ENCODE measurements at places on chromosomes 12 and 14. TPM values are rescaled to one million over a fixed set of nuclear protein-coding genes. Genes with fewer than 3 reads are reported as not detected.

Gene OR4E2
- total RNA-seq: not detected

Gene ARHGAP9
- total RNA-seq: 377 TPM

Gene SRGAP1
- 0.03 TPM for total RNA-seq

Gene TMEM253
- total RNA-seq: not detected

DNA sequence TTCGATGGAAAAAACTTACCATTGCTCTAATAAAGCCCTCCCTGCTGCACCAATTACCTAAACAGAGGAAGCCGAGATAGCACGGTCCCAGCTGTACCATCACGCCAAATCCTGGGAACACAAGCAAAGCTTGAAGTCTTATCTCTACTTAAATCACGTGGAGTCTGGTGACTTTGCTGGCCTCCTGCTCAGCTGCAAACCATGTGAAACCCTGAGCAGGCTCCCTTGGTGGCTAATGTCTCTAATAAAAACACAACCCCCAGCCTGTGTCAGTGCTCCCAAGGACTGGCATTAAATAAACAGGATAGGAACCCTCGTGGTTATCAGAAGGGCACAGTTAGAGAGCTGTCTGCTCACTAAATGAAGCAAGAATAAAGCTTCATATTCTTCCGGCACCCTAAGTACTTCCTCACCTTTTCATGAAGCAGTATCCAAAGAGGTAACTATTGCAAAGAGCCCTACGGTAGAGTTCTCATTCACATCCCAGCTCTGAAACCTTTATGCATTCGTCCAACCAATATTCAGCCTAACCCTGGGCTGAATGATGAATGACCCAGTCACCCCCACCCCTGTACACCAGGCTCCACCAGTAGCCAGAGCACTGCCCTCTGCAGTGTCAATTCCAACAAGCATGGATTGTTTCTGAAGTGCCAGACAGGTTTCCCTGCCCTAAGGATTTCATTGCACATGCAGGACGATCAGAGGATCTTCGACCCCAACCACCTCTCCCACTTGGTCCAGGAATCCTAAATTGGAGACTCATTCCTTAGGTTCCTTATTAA lies 452.7 kb upstream of the TMPO start:
- DNase-seq: no peak

- no peak for DNase-seq
Measured at GRCh38 chr12:124240493-124240892, 54.4 kb upstream of the RFLNA start.

DNA sequence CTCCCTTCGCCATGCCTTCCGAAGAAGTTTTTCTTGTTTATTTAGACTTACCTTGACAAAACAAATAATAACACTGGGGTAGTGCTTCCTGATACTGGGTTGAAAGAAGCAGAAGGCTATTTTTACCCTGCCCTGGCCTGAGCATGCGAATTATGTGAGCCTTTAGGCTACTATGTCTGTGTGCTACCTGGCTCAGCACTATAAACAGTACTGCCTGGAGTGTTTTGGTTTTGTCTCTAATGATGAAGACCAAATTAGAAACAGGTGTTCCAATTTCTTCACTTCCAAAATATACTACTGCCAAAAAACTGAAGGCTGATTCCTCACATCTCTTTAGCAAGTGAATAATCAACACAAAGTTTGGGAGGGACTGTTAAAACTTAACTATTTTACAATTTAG lies 7.6 kb upstream of the OVCH1 start:
- DNase-seq: no peak

GRCh38 chr12:38527631-38528030 lies 211.1 kb downstream of the ALG10B start:
- no peak for DNase-seq

Gene ARF3
- total RNA-seq: 34.7 TPM

Gene AHNAK2
- 0.14 TPM for total RNA-seq

GRCh38 chr14:87705439-87705896 lies 287.5 kb downstream of the GALC start:
- DNase-seq: no peak
